ENCODE measurements at places on chromosomes 1 and 21.
A peak's percentile ranks its signal among the peaks of the same experiment; 100 is the strongest.

- ATAC-seq = peak; percentile 39
These were observed 12.6 kb upstream of the CHI3L2 start for GRCh38 chr1:111214884-111215283.

GRCh38 chr1:174258148-174258550 is 98.8 kb downstream of the RABGAP1L start:
- ATAC-seq = peak; percentile 55

- no peak for ATAC-seq
These were observed 75.6 kb downstream of the NEK7 start for GRCh38 chr1:198232378-198232777.

- ATAC-seq = no peak
These were observed 209.7 kb downstream of the DUSP10 start for GRCh38 chr1:221532071-221532773.

DNA sequence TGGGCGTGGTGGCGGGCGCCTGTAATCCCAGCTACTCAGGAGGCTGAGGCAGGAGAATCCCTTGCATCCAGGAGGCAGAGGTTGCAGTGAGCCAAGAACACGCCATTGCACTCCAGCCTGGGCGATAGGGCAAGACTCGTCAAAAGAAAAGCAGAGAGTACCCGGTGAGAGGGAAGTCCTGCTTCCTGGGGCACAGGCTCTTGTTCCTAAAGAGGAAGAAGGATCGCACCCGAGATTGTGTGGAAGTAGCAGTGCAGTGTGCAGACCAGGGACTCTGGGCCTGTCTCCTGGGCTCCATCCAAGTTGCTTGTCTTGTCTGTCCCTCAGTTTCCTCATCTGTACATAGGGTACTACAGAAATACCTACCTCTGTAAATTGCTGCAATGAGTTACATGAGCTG is 29.6 kb downstream of the NBPF3 start:
- ATAC-seq = no peak

- ATAC-seq = no peak
These were observed 495.7 kb downstream of the KIF26B start for GRCh38 chr1:245650441-245650960.

DNA sequence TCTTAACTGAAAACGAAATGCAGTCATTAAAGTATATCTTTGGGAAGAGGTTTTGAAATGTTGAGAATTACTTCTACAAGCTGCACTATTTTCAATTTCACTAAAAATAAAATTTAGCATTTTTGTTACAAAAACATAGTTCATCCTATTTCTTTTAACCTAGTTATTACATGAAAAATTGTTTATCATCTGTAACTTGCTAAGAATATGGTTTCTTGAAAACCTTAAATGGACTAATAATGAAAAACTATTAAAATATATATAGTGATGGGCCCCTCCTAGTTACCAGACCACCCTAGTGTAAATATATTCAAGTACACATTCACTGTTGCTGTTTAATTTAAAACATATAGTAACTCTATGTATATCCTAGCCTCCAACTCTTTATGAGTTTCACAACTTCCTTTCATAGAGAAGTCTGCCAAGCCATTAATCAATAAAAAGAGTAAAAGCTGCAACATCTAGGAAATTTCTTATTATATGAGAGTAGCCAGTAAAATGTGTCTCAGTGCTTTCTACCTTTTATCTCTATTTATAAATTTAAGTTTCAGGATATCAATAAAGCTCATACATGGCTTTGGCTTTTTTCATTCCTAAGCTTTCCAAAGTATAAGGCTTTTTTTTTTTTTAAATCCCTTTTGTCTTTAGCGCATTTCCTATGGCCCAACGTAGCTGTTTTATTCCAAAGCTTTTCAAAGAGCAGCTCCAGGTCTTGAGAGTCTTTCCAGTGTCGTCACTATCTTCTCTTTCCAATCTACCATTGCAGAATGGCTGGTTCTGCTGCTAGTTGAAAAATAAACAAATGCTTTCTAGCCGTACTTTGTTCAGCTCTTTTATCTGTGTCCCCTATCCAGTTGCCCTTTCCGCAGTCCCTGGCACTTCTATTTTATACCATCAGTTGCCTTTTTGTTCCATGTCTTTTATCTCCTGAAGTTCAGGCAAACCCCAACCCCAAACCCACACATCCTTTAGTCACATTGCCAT is 6.5 kb downstream of the IRF2BP2 start:
- no peak for ATAC-seq

GRCh38 chr21:17679002-17679600 is 66.4 kb upstream of the BTG3 start:
- ATAC-seq = peak; percentile 83

GRCh38 chr1:147771226-147772125 is 11.1 kb upstream of the GJA5 start:
- no peak for ATAC-seq

DNA sequence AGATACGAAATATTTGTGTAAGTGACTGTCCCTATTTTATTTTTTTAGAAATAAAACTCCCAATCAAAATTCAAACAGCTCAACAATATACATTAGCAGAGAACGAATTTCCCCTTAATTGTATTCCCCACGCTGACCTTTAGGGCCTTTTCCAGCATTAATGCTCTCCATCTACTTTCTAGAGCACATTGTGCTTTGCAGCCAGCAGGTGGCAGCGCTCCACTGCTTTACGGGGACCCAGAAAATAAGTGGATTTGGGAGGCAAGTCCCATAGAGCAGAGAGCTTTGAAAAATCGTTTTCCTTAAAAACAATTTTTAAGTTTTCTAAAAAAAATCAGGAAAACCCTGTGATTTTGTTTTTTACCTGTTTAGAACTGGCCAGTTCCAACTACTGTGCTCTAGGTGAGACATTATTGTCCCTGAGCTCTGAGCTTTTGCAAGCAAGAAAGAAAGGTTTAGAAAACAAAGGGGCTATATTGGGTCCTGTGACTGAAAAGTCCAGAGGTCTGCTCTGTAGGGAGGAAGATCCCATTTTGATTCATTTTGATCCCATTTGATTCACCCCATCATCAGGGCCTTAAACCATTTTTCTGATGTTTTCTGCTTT is 144.4 kb upstream of the ZNF644 start:
- ATAC-seq = no peak

- ATAC-seq = no peak
These were observed 245.4 kb upstream of the POU3F1 start for GRCh38 chr1:38291906-38292521.

DNA sequence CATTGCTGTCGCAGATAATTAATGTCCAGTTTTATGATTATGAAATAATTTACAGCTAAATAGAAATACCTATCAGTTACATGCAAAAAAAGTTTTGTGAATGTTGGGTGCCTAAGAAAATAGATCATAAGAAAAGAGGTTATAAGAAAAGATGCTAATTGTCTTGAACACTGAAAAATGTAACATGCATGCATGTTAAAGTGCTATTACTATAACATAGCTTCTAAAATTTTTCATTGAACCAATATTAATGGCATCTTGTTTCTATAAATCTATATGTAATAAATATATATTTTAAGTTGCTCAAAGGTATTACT is 35.5 kb upstream of the SCYL3 start:
- no peak for ATAC-seq

DNA sequence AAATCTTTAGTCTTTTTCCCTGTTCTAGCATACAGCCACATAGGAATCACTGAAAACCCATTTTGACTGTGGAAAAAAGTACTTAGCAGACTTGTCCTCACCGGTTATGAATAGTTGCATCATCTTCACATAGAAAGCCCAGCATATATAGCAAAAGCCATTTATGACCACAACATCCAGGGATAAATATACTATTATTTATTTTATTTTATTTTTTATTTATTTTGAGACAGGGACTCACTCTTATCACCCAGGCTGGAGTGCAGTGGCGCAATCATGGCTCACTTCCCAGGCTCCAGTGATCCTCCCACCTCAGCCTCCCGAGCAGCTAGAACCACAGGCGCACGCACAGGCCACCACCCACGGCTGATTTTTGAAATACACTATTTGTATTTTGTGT is 175.3 kb downstream of the GALNT2 start:
- ATAC-seq = no peak

GRCh38 chr1:156438278-156438987 is 62.1 kb downstream of the MEF2D start:
- ATAC-seq = peak; percentile 40

DNA sequence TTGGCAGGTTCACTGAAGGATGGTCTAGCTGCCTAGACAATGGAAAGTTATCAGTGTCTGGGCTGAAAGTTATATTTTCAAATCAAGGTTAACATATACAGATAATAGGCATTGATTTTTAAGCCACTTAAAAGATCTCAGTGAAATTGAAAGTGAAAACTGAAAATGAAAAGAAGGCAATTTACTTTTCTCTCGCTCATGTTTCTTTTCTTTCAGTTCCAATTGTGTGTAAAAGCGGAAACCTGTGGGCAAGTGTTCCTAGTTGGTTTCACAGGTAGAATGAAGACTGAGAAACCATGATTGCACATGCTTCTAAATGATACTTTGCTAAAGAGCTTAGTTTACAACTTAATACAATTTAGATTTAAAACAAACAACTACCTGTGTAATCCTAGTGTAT is 383.7 kb downstream of the ZP4 start:
- peak; percentile 25 for ATAC-seq

DNA sequence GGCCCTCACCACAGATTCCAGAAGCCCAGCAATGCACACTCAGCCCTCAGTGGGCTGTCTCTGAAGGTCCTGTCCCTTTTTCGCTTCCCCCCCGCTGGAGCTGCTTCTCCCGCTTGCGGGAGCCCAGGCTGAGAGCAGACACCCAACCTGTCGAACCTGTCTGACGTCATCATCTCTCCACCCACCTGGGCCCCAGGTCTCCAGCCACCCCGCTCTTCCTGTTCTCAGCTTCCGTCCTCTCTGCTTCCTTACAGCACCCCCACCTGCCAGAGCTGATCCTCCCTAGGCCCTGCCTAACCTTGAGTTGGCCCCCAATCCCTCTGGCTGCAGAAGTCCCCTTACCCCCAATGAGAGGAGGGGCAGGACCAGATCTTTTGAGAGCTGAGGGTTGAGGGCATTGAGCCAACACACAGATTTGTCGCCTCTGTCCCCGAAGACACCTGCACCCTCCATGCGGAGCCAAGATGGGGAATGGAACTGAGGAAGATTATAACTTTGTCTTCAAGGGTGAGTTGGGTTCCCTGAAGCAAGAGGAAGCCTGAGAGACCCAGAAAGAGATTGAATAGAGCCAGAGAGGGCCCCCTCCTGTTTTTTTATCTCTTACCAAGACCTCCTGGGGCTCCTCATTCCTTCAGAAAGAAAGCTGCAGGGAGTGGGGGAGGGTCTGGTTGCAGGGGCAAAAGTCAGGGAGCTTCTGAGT is at the start of gene RAB25:
Gene RAB25 (plus strand): TSS at position 224 of the 700 bp plus-strand sequence. CDS start 241 bp downstream, at position 465.
- no peak for ATAC-seq

DNA sequence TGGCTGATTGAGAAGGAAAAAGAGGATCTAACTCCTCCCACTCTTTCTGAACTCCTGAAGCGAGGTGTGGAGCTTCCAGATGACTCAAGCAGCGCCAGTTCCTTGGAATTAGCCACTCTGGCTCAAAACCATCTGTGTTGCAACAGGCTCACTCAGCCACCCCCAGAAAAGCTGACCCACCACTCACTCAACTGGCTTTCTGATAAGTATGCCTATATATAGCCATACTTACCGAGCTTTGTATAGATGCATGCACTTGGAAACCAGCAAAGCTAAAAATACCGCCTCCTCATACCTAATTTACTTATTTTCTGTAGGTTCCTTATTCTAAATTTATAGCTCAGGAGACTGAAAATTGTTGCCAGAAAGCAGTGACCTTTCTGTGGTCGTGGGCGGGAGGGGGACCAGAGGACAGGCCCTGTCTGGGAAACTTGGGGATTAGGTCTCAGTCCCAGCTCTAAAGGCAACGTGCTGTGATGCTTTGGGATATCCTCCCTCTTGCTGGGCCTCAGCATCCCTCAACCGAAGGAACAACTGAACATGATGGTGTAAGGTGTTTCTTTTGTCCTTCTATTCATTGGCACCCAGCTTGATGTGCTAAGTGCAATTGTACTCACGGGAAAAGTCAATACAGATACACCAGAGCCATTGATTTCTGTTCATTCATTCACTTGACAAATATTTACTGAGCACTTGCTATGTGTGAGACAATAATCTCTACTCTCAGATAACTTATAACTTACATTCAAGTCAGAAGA is 65.7 kb downstream of the NENF start:
- no peak for ATAC-seq

GRCh38 chr1:47483651-47484050 is 45.8 kb downstream of the FOXD2 start:
- no peak for ATAC-seq

- ATAC-seq = no peak
These were observed 75.3 kb downstream of the KCNK1 start for GRCh38 chr1:233689017-233689747.

- ATAC-seq = peak; percentile 47
These were observed 2.7 kb upstream of the F5 start for GRCh38 chr1:169588785-169589485.

GRCh38 chr21:35585155-35585554 is 475.2 kb downstream of the SETD4 start:
- no peak for ATAC-seq

- ATAC-seq = no peak
These were observed 2.2 kb downstream of the REG4 start for GRCh38 chr1:119808972-119809550.

DNA sequence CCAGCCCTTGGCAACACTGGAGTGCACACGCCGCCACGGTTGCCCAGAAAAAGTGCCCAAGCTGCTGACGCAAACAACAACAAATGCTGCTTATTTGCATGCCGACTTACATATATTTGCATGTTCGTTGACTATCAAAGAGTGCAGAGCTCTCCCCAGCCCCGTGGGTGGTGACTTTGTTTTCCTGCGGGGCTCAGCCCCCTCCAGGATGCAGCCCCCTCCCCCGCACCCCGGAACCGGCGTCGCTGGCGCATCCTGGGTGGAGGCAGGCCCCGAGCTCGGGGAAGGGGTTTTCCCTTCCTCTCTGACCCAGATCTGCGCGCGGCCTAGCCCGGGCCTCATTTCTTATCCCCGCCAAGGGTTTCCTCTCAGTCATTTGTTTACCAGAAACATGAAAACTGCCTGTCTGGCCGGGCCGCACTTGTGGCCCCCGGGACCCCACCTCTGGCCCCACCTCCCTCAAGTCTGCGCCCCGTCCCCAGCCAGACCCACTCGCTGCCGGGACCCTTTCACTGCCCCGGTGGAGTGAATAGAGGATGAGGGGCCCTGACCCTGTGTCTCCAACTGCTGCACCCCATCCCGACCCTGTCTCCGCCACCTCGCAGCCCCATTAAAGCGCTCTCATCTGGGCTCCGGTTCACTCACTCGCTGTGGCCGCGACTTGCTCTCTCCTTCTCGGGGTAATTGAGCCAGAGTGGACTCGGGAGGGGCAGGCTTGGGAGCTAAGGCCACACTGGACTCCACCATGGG is 5.5 kb downstream of the TNFRSF25 start:
- peak; percentile 78 for ATAC-seq

GRCh38 chr1:26994787-26995517 is 1.5 kb downstream of the TRNP1 start:
- no peak for ATAC-seq

DNA sequence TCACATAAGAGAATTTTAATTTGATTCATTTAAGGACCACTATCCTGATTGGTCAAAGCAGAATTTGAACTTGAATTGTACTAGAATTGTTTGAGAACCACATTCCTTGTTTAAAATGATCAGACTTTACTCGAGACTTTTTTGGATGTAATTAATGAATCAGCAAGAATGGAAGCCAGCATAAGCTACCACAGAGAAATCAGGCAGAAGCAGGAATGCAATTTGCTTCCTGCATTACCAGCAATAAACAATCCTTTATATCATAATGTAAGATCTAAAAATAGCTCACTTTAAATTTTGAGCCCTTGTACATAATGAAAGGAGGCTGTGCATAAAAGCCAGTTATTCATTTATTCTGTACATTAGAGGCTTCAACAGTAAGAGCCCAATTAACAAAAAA is 119.8 kb upstream of the BACE2 start:
- ATAC-seq = no peak
